Adrenal gland (tissue), 19 donors: ENCODE measurements at places on chromosomes 13 and 19.

DNA sequence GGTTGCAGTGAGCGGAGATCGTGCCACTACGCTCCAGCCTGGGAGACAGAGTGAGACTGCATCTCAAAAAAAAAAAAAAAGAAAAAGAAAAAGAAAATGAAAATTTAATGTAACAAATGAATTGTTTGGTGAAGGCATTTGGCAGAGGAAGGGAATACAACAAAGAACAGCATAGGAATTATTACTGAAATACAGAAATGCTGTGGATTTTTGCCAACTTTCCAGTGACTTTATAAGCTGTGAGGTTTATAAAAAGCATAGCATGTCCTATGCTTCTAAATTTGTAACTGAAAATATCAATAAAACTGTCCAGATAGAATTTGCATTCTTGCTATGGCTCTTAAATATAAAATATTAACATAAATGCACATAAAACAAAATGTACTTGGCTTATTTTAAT, 112.9 kb upstream of the IRS2 start:
- no peaks in the 10 kb centered on the region for H3K4me1 ChIP-seq
- no peak overlapping the region for H3K4me3 ChIP-seq
- H3K27ac ChIP-seq = no peak overlapping the region
- H3K36me3 ChIP-seq = no peaks in the 10 kb centered on the region
- H3K27me3 ChIP-seq = no peaks in the 10 kb centered on the region

DNA sequence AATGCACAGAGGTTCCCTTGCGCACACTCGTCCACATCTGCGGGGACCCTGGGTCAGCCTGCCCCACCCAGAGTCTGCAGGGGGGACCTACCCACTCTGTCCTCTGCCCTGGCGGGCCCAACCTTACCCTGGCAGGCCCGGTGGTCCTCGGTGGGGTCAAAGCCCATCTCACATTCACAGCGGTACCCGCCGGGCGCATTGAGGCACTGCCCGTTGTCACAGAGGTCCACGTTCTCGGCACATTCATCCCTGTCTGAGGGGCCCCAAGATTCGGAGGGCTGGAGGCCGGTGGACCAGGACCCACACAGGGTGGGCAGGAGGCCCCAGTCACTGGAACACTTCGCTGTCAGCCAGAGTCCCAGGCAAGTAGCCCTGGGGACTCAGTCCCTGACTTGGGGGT, 38.5 kb downstream of the FBN3 start:
- no peaks in the 10 kb centered on the region for H3K27me3 ChIP-seq
- H3K4me1 ChIP-seq = no peaks in the 10 kb centered on the region
- no peak overlapping the region for H3K4me3 ChIP-seq

DNA sequence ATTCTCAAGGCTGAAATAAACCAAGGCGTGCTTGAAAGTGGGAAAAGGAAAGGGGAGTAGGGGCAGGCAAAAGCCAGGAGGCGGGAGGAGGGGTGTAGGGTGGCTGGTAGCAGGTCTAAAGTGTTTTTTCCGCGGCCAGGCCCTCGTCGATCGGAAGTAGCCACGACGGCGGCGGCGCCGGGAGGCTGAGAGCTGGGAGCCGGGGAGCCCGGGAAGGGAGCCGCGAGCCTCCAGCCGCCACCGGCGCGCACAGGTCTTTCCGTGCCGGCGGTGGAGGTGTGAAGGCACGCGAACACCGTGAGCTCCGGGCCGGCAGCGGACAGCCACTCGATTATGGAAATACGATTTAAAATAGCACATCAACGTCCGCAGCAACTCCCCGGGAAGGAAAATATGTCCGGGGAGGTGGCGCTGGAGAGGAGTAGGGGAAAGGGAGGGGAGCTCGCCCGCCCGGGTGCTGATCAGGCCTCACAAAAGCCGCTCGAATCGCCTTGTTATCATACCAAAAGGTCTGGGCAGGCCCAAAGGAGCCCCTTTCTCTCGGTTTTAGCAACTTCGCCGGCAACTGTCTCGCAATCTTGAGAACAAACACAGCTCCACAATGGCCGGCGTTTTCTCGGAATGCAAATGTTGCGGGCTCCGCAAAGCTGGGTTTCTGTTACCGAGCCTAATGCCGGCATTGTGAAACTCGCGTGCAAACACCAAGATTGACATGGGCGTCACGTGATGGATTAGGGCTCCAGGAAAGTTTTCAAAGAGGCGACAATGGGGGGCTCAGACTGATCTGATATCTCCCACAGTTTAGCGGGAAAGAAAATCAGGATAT, 2.9 kb upstream of the PCDH8 start:
- H3K4me3 ChIP-seq = peak overlapping the region; percentile 23
- H3K27ac ChIP-seq = no peak overlapping the region
- H3K36me3 ChIP-seq = no peaks in the 10 kb centered on the region

GRCh38 chr13:46484561-46484960, 68.4 kb upstream of the LRCH1 start:
- H3K4me3 ChIP-seq = no peak overlapping the region
- DNase-seq = no peak
- no peak overlapping the region for H3K27ac ChIP-seq

GRCh38 chr19:47002106-47002766, 17.4 kb upstream of the NPAS1 start:
- DNase-seq = no peak
- H3K4me3 ChIP-seq = no peak overlapping the region
- peaks cover 29% of the 10 kb centered on the region for H3K36me3 ChIP-seq
- no peak overlapping the region for H3K27ac ChIP-seq
- H3K27me3 ChIP-seq = no peaks in the 10 kb centered on the region
